ENCODE measurements at places on chromosomes 7 and 10.

- DNase-seq: peak; percentile 77
Measured at GRCh38 chr10:3784510-3785250, at the start of gene KLF6. Gene KLF6, minus strand, starts transcription at chr10:3785209. Its CDS starts 195 bp downstream, at chr10:3785014.

- no peak for DNase-seq
Measured at GRCh38 chr10:19908991-19909696, 92.9 kb downstream of the PLXDC2 start.

DNA sequence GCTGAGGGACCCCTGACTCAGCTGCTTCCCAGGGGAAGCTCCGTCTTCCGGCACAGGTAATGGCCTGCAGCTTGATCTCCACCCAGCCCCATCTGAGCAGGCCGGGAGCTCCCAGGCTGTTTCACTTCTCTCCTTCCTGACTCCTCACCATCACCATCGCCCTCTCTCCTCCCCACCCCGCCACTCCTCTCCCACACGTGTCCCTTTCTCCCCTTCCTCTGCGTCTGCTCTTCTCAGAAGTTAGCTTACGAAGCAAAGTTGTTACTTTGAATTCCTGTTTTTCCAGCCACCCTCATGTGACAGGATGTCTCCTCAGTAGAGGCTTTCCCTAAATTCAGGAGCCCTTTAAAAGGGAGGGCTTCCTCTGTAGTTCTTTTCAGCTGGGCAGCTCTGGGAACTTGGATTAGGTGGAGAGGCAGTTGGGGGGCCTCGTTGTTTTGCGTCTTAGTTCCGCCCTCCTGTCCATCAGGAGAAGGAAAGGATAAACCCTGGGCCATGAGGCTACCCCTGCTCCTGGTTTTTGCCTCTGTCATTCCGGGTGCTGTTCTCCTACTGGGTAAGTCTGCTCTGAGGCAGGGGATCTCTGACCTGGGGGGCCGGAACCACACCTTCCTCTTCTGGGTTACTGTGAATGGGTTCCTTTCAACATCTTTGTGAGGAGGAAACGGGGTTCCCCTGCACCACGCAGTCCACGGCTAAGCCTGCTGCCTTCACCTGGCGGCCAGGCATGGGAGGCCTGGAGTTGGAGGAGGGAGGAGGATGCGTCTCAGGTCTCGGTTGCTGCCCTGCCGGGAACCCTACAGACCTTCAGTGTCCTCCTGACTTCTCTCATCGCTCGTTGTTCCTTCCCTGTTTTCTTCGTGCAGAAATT, at the start of gene MRC1:
Gene MRC1 (plus strand): TSS at position 378 of the 871 bp plus-strand sequence. CDS start 118 bp downstream, at position 496.
- DNase-seq: peak; percentile 61

- DNase-seq: no peak
Measured at GRCh38 chr10:4399556-4399955, 426.5 kb upstream of the AKR1E2 start.

- DNase-seq: no peak
Measured at GRCh38 chr7:28706584-28706983, 251.5 kb downstream of the TRIL start.

GRCh38 chr10:82801289-82801688, 926.3 kb downstream of the NRG3 start:
- no peak for DNase-seq

- no peak for DNase-seq
Measured at GRCh38 chr10:127736222-127736914, 617 bp upstream of the FOXI2 start.

GRCh38 chr7:52635021-52635420, 400.4 kb upstream of the POM121L12 start:
- no peak for DNase-seq

- DNase-seq: no peak
Measured at GRCh38 chr7:3117488-3118231, 74.0 kb upstream of the CARD11 start.

DNA sequence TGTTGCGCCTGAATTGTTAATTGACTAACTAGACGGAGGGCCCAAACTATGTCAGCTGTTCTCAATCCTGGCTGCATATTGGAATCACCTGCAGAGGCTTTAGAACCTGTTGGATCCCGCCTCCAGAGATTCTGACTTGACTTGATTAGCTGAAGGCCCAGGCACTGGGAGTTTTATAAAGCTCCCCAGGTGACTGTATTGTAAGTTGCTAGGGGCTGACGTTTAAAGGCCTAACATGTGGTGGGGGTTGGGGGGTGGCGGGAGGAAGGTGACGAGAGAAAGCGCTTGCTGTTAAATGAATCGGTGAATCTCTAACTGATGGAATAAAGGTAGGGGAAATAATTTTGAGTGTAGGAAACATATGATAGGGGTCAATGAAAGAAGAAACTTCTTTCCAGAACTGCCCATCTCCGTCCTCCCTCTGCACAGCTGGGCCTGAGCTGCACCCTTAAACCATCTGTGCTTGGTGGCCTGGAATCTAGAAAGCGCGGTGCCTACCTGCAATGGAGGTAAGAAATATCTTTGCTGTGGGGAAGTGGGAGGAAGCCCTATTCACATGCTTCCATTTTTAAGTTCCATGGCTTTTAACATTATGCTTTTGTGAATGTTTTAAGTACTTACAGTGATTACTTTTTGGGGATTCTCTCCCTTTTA, 225.0 kb upstream of the FAM3C start:
- no peak for DNase-seq

DNA sequence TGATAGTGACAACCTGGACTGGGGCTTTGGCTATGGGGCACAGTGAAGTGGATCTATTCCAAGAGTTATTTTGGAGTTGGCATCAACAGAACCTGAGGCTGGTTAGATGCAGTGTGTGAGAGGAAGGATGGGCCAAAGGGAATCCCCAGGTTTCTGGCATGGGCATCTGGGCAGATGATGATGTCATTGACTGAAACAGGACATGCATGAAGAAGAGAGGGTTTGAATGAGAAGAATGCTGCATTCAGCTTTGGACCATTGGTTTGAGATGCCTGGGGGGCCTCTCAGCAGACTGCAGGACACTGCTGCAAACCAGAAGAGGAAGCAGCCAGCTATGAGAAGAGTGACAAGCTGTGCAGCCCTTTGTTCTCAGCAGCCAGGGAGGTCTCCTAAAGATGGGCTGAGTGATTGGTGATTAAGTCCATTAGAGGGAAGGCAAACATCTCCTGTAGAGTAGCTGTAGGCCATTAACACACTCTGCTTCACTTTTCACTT, 23.1 kb upstream of the PIK3CG start:
- no peak for DNase-seq

DNA sequence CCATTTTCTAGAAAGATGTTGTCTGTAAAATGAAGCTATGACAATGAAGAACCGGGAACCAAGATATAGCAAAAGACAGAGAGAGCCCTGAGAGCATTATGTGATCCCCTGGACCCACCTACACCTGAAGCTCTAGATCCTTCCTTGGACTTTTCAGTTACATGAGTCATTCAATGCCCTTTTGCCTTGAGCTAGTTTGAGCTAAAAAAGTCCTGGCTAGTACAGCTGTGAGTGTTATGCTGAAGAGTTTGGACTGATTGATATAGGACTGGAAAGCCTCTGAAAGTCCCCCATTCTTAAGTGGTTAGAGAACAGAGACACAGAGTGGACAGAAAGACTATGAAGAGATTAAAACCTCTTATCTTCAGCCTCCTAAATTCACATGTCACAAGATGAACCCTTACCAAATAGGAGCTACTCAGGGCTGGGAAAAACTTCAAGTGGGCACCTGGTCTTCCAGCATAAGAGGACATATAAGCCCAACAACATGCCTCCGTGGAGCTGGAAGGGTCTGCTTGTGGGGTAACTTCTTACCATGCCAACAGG, 386.8 kb upstream of the NFE2L3 start:
- no peak for DNase-seq

- no peak for DNase-seq
Measured at GRCh38 chr7:152402384-152403250, 33.2 kb downstream of the KMT2C start.

GRCh38 chr10:100748231-100749058, 3.1 kb downstream of the PAX2 start:
- DNase-seq: no peak

GRCh38 chr7:90596671-90597562, 796 bp downstream of the CDK14 start:
- DNase-seq: no peak

DNA sequence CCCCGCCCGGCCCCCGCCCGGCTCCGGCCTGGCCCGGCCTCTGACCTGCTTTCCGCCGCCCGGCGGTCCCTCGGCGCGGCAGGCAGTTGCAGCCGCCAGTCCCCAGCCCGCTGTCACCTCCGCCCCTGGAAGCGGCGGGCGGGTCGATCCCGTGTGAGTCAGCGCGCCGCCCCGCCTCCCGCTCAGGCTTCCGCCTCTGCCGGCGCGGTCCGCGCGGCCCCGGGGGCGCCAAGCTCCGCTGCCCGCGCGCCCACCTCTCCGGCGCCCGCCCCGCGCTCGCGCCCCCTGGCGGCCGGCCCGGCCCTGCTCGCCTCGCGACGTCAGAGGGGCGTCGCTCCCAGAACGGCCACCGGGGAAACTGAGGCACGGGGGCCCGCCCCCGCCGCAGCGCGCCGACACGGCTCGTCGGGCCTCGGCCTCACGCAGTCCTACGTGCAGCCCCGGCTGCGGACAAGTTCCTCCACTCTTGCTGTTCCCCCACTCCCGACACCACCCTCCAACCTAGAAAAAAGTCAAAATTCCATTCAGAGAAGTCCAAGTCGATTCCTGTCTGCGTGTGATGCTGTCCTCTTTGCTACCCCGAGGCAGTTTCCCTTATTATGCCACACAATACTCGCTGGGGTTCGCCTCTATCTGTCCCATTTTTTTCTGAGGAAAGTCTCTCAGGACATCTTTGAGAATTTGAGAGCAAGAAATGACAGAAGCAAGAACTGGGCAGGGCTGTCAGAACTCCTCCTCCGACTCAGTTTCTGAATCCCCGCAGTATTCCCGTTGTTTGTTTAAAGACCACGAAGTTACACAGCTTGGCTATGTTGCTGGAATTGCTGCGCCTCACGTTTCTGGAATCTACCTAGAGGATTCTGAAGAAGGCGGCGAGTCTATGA, at the start of gene DNMBP:
Gene DNMBP (minus strand): TSS at position 155 of the 884 bp plus-strand sequence. CDS start 37,823 bp downstream, outside the sequence.
- peak; percentile 90 for DNase-seq

DNA sequence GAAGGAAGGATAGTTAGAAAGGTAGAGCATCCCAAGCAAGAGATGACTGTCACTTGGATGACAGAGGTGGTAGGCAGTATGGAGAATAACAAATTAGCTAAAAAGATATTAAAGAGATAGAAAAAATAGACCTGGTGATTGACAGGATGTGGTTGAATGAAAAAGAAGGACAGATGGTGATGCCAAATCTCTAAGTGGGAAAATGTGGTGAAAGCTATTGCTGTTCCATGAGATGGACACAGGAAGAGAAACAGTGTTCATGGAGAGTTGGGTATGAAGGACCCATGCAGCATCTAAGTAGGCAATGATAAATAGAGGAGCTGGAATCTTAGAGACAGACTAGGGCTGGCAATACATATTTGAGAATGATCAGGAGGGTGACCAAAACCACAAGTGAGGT, 30.7 kb downstream of the FAM13C start:
- no peak for DNase-seq

GRCh38 chr7:93117327-93117726, 452 bp downstream of the SAMD9 start:
- DNase-seq: no peak

DNA sequence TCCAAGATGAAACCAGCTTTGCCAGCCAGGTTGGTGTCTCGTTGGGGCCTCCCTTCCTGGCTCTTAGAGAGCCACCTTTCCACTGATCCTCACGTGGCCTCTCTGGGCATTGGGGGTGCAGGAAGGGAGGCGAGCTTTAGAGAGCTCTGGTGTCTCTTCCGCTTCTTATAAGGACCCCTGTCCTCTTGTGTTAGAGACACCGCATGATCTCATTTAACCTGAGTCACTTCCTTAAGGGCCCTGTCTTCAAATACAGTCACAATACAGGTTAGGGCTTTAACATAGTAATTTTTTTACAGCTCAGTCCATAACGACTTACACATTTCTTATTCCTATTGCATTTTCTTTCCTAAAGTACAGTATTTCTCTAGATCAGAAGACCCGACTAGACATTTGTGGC, 535.8 kb downstream of the SDK1 start:
- no peak for DNase-seq

GRCh38 chr7:7183061-7183837, 905 bp downstream of the C1GALT1 start:
- DNase-seq: peak; percentile 78

DNA sequence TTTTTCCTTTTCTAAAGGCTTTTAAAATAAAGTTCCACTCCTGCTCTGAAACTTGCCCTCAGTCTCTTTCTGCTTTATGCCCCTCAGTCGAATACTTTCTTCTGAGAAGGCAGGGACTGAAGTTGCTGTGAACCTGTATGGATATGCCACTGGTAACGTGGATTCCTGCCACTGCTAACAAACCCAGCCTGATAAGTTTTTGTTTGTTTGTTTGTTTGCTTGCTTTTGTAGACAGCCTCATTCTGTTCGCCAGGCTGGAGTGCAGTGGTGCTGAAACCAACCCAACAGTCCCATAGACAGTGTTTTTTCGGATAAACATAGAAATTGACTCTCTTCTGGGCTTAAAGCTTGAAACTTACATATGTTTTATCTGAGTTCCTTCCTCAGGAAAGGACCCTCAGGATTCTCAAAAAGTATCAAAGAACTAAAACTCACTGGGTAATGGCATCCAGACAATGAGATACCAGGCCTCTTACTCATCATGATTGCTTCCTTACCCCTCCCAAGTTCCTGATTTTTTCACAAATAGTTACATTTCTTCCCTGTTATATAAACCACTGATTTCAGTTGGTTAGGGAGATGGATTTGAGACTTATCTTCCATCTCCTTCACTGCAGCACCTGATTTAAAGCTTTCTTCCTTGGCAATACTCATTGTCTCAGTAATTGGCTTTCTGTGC, 273.6 kb downstream of the SDHAF3 start:
- DNase-seq: no peak

DNA sequence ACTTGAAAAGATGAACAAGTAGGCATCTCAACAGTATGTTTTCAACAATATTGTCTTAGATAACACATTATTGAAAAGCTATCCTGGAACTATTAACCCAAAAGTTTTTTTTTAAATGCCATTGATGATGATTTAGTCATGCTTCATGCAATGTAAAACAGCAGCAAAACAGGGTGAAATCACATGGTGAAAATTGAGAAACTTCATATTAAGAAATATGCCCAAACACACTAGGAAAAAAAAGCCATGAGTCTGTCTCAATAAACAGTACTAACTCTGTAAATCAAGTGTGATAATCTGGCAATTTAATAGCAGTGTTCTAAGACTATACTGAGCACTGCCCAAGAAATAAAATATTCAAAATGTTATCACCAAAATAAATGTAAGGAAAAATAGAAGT, 613.1 kb downstream of the KCNMA1 start:
- no peak for DNase-seq

Data from lower lobe of right lung (tissue), 2 donors.